ENCODE measurements at places on chromosomes 2 and 18.

- peak; percentile 64 for DNase-seq
Measured at GRCh38 chr2:17934721-17935120, 56.3 kb downstream of the KCNS3 start.

- DNase-seq = no peak
Measured at GRCh38 chr2:68771211-68771751, 36.7 kb downstream of the ARHGAP25 start.

- peak; percentile 96 for DNase-seq
Measured at GRCh38 chr2:56741601-56742102, 557.9 kb downstream of the CCDC85A start.

GRCh38 chr2:241773511-241774418 lies 2.9 kb upstream of the GAL3ST2 start:
- no peak for DNase-seq

DNA sequence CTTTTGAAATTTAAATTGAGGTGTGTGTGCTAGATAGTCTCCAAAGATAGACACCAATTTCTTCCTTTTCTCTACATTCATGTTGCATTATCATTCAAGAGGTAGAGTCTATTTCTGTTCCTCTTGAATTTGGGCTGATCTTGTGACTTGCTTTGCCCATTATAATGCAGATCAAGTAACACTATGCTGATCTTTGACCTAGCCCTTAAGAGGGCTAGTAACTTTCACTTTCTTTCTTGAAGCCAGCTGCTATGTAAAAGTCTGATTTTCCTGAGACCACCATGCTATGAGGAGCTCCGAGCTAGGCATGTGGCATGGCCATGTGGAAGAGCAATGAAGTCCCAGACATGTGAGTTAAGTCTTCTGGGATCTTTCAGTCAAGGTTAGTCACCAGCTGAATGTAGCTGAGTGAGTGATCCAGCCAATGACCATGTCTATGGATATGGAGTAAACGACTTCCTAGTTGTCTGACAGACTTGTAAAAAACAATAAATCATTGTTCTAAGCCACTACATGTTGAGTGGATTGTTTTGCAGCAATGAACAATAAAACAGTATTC lies 189.4 kb upstream of the CWC22 start:
- DNase-seq = no peak

DNA sequence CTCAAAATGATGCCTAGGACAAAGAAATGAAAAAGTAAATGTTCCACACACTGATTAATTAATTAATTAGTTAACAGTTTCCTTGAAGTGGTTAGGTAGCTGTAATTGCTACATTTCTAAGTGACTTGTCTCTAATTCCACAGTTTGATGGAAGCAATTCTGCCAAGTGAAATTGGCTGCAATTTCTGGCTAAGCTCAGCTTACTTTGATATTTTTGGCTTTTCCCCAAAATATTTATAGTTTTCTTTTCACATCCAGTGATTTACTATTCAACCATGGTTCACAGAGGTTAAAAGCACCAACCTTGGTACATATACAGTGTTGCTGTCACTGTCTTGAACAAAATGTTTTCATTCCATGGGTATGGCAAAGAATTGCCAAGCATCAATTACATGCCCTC lies 459.5 kb upstream of the CDH20 start:
- no peak for DNase-seq

Data from fibroblast of upper back skin (primary cell).